ENCODE measurements at places on chromosomes 2 and 18. TPM values are rescaled to one million over a fixed set of nuclear protein-coding genes. Genes with fewer than 3 reads are reported as not detected.

DNA sequence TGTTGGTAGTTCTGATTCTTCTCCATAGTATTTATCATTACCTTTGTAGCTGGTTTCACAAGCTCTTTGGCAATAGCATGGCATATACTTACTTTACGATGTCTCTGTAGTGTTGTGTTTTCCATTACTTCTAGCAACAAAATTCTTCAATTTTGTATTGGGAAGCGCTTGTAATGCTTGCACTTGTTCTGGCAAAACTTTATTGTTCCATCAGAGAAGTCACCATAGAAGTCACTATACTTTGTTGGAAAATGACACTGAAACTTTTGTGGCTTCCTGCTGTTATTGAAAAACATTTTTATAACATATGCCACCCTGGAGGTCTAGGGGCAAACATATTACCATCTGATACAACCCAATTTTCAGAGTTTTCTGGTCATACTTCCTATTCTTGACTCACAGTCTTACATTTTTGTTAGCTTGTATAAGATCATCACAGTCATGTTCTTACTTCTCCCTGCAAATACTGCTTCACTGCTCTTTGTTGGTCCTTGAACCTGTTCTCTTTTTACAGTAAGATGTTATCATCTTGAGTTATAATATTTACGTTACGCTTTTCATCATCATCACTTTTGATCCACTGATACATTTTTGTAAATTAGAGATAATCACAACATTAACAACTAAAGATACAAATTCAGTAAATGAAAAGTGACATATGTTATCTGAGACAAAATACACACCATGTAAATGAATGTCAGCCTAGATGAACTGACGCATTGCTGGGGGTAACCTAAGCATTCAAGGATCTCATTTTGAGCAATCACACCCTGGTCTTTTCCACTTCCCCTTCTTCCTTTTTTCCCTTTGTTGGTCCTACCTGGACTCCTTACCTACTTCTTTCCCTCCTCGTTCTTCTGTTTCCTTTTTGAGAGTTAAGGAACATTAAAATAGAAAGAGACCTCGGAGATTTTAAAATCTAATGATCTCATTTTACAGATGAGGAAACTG is 33.3 kb upstream of the CXCR4 start:
- DNase-seq, result no peak

- no peak for DNase-seq
Measured at GRCh38 chr2:58133395-58133794, 86.8 kb downstream of the VRK2 start.

DNA sequence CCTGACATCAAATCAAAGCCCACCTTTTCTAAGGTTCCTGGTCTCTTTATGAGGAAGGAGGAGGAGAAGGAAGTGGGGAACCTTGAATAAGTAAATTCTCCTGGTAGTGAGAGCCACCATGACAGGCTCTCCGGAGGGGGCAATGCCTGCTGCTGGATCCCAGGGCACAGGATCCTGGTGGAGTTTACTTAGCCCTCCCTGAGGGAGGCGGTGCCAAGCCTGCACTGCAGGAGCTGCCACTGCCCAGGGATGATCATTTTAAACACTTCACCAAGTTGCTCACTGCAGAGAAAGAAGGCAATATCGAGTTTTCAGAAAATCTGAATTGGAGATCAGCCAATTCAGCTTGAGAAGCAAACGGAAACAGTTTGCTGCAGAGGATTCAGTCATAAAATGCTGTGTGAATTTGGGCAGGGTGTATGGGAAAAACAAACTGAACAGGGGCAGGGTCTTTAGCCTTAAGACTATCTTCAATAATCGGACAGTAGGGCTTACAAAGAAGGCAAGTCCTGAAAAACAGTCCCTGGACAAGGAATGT is 200.7 kb downstream of the RAD51AP2 start:
- no peak for DNase-seq

- no peak for DNase-seq
Measured at GRCh38 chr2:46098621-46099062, 198.6 kb upstream of the EPAS1 start.

The CCDC148 gene
- 0.38 TPM for total RNA-seq

Measured in mucosa of descending colon (tissue), 3 donors.